ENCODE measurements at places on chromosomes 16 and 17.

GRCh38 chr16:83743241-83743640 is 64.5 kb upstream of the HSBP1 start:
- no peak for DNase-seq
- no peaks in the 10 kb centered on the region for H3K36me3 ChIP-seq
- H3K27ac ChIP-seq: no peak overlapping the region
- no peaks in the 10 kb centered on the region for H3K4me1 ChIP-seq

DNA sequence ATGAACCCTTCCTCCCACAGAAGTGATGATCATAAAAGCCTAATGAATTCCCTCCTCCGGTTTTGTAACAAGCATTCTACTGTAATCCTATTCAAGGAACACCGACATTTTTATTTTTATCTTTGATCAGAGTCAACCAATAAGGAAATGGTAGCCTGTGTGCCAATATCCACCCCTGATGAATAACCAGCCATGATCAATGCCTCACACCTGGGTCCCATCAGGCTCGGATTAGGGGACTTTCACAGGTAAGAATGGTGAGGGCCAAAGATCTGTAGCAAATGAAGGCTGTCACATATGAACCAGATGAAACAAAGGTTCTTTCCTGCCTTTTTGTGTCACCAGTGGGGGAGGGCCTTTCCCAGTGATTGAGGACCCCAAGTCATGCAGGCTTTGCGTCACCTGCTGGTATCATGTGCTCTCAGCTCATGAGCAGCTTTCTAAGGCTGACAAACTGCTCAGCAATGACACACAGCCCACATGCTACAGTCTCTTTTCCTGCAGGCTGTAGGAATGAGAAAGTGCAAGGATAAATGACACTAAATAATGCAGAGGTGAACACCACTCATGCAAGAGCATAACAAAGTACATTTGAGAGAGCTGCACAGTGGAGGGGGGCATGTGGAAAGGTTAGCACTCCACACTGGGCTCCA is 34.9 kb downstream of the TOM1L2 start:
- no peak overlapping the region for H3K4me3 ChIP-seq

GRCh38 chr17:34386697-34387550 is 23.9 kb upstream of the CCL1 start:
- H3K4me3 ChIP-seq: no peak overlapping the region
- DNase-seq: no peak
- no peaks in the 10 kb centered on the region for H3K27me3 ChIP-seq
- H3K36me3 ChIP-seq: no peaks in the 10 kb centered on the region

DNA sequence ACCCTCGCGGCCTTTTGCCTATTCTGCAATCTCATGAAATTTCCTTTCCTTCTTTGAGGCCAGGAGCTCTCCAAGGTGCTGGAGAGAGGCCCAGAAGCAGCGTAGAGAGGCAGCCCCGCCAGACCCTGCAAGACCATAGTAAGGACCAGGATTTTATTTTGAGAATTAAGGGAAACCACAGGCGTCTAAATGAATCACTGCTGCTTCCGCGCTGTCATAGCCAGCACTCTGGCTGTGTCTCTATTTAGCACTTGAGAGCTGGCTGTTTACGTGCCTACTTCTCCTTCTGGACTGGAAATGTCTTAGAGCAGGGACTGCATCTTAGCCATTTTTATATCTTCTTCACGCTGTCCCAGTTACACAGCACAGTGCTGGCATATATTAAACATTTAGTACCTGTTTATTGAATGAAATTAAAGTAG is 37.6 kb upstream of the PIRT start:
- H3K36me3 ChIP-seq: no peaks in the 10 kb centered on the region
- peaks cover 7% of the 10 kb centered on the region for H3K27me3 ChIP-seq

GRCh38 chr17:4725646-4726310 is 5.5 kb upstream of the MED11 start:
- no peak for DNase-seq
- no peak overlapping the region for H3K27ac ChIP-seq
- H3K36me3 ChIP-seq: no peaks in the 10 kb centered on the region
- no peaks in the 10 kb centered on the region for H3K4me1 ChIP-seq
- H3K27me3 ChIP-seq: no peaks in the 10 kb centered on the region
- H3K4me3 ChIP-seq: no peak overlapping the region
